Activated T-helper 2 cell treated with anti-CD3 and anti-CD28 coated beads, Interferon-gamma antibody, Interleukin-2, Interleukin-4, amounts not matched to agents 10 μg/mL and 5 μg/mL and 100 μg/mL, durations not matched to agents 14 hours and 24 hours and 36 hours (primary cell): ENCODE measurements at places on chromosomes 7 and 10. TPM values are rescaled to one million over a fixed set of nuclear protein-coding genes. Genes with fewer than 3 reads are reported as not detected.
A peak's percentile ranks its signal among the peaks of the same experiment; 100 is the strongest.

GRCh38 chr7:1193593-1194424, 33.8 kb upstream of the ZFAND2A start:
- H3K36me3 ChIP-seq = peaks cover 16% of the 10 kb centered on the region
- DNase-seq = peak; percentile 24
- no peaks in the 10 kb centered on the region for H3K27me3 ChIP-seq
- peaks cover 18% of the 10 kb centered on the region for H3K4me1 ChIP-seq

DNA sequence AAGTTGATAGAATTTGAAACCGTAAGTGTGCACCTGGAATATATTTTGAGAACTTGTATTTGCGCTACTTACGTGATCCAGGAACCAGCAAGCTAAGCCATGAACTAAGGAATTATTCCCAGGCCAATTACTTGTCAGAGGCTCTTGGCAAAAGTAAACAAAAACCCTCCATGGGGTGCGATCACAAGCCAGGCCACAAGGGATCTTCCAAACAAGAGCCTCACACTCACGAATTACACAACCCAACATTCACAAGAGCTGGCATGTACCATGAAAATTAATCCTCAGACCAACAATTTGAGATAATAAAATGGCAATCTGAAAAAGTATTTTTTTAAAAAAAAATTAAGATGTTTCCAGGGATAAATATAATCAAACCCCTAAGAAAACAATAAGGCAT, 467.0 kb upstream of the AKR1E2 start:
- peaks cover 11% of the 10 kb centered on the region for H3K4me1 ChIP-seq
- H3K27me3 ChIP-seq = peaks cover 13% of the 10 kb centered on the region
- DNase-seq = no peak
- no peak overlapping the region for H3K4me3 ChIP-seq
- H3K27ac ChIP-seq = no peak overlapping the region

DNA sequence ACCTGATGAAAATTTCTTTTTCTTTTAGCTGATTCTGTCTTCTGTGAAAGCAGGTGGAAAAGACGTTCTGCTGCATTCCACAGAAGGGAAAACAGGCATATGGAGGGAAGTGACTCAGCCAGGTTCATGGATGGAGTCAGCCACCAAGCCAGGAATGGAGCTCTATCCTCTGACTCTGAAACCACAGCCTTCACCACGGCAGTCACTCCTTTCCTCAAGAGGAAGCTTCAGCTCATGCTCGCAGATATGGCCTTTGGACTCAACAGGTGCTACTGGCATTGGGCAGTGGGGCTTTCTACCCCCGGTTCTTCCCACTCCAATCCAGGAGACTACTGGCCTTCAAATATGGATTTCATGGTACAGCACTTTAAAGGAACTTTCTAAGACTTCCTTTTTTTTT, 11.5 kb upstream of the PLAU start:
- H3K27me3 ChIP-seq = peaks cover 6% of the 10 kb centered on the region
- DNase-seq = no peak
- no peak overlapping the region for H3K4me3 ChIP-seq
- no peaks in the 10 kb centered on the region for H3K36me3 ChIP-seq
- no peak overlapping the region for H3K27ac ChIP-seq

DNA sequence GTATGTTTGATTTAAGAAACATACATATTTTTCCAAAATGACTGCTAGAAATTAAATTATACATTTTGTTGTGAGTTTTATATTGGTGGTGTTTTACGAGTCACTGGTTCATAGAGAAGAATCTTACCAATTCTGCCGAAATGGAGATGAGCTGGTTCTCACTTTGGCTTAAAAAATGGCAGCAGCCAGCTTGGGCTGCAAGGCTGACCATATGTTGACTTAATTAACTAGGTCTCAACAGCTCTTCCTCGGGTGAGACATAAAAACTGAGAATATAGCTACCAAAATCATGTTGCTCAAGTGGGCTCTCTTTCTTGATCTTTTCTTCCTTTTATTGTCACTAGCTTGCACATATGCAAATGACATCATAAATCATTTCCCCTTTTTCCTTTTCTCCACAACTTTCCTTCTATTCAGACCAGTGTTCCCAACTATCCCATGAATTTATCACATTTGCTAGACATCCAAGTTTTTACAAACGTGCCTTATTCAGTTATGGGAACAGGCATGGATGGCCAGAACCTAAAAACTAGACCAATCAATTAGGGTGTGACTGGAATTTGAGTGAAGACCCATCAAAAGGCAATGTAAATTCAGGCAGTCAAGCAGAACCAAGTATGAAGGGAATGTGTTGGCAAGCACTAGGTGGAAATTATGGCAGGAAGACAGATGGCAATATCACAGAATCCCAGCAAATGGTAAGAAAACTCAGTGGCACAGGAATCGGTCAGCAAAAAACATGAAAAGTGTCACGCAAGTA, 6.4 kb upstream of the TSPAN12 start:
- H3K4me1 ChIP-seq = no peaks in the 10 kb centered on the region
- H3K36me3 ChIP-seq = no peaks in the 10 kb centered on the region
- no peak for DNase-seq
- peaks cover 41% of the 10 kb centered on the region for H3K27me3 ChIP-seq

DNA sequence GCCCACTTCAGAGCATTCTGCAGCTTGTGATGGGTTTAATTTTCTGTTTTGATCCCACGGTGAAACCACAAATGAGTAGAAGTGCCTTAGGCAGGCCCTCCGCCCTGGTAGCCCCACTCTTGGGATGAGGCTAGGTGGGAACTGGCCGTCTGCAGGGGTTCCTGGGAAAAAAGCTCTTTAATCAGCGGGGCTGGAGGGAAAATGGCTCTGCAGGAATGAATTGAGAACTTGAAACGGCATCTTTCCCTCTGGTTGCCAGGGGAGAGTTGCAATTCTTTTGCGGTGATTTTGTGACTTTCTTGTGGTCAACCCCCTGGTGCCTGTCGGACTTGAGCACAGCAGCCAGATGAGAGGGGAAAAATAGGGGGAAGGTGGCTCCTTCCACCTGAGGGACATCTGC, 32.7 kb downstream of the COL26A1 start:
- H3K36me3 ChIP-seq = no peaks in the 10 kb centered on the region
- no peak for DNase-seq
- H3K27ac ChIP-seq = no peak overlapping the region
- H3K4me3 ChIP-seq = no peak overlapping the region

The HMX2 gene
- total RNA-seq = not detected in 2 replicates

The MEIG1 gene
- 0.62 TPM in 1 of 2 replicates, not detected in the other for total RNA-seq

The ABCA13 gene
- 0.02 and 0.32 TPM in 2 replicates for total RNA-seq
